CD4-positive, alpha-beta T cell treated with Interleukin-10 for 1 hour (primary cell): ENCODE measurements at places on chromosomes 2 and 18.

GRCh38 chr2:78147466-78147865 is 625.3 kb upstream of the LRRTM4 start:
- DNase-seq: no peak

DNA sequence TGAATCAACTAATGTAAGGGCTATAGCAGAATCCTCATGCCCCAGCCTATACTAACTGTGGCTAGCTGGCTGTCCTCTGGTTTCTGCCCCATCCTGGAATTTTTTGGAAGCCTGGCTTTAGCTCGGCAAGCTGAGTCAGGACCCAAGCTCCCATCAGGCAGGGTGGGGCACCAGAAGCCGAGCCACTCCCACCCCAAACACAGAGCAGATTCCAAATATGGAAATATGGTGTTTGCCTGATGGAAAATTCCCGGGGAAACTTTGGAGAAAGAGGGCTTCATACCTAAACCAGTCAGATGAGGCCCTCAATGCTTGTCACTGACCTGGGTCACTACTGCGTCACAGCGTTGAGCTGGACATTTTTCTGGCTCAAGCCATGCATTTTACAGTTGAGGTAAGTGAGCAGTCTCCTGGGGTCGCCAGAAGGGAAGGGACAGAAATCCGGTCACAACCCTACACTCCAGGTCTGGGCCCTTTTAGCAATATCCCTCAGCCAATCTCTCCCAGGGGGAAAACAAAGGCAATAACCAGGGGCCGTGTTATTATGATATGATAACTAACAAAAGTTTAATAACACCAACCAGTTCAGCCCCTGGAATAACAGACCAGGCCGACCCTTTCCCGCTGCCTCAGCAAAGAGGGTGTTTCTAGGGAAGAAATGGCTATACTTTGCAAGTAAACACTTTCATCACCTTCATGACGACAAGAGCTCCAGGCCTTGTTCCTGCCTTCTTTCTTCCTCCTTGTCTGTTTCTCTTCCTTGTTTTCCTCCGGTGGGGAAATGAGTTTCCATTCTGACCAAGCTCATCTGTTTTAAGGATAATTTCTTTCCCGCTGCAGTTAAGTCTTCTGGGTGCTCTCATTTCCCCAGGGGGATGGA is 37.7 kb downstream of the PSD4 start:
- DNase-seq: no peak

GRCh38 chr18:45197526-45197970 is 417.7 kb upstream of the SLC14A2 start:
- no peak for DNase-seq

GRCh38 chr2:240355962-240356361 is 79.5 kb upstream of the GPC1 start:
- DNase-seq: no peak
